ENCODE measurements at places on chromosomes 4 and X.
A peak's percentile ranks its signal among the peaks of the same experiment; 100 is the strongest.

GRCh38 chr4:79164907-79165610 is 160.8 kb downstream of the NAA11 start:
- peak; percentile 82 for DNase-seq

- no peak for DNase-seq
Measured at GRCh38 chr4:20926529-20926928, 226.3 kb downstream of the PACRGL start.

GRCh38 chr4:23887989-23888388 is 1.9 kb downstream of the PPARGC1A start:
- no peak for DNase-seq

DNA sequence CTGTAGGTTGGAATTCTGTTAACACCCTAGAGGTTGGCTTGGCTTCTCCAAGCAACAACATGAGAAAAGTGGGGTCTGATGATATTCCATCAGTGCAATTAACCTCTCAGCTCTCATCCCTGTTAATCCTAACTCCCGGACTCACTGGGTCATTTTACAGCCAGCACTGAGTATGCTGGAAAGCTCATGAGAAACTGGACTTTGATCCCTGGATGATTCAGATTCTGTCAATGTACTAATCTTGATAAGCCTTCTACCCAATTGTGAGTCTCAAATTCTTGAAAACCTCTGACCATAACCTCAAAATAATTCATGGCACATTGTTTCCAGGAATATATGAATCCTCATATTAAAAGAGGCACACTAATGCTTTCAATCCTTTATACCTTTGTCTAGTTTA is 244.3 kb upstream of the DCAF8L1 start:
- peak; percentile 69 for DNase-seq

- DNase-seq = no peak
Measured at GRCh38 chrX:19358521-19358920, 14.8 kb downstream of the PDHA1 start.

DNA sequence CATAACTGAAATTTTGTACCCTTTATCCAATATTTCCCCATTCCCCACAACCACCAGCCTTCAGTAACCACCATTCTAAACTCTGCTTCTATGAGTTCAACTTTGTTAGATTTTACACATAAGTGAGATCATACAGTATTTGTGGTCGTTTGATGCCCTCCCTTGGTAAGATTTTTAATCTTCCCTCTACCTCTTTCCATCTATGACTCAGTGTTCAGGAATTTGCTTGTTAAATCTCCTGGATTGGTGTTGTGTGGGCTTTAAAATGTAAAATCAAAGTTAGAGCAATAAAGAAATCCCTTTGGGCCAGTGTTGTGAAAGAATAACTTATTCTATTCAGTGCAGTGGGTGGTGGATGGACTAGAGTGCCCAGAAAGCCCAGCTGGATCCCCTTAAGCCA is 37.4 kb downstream of the SLC16A2 start:
- no peak for DNase-seq

DNA sequence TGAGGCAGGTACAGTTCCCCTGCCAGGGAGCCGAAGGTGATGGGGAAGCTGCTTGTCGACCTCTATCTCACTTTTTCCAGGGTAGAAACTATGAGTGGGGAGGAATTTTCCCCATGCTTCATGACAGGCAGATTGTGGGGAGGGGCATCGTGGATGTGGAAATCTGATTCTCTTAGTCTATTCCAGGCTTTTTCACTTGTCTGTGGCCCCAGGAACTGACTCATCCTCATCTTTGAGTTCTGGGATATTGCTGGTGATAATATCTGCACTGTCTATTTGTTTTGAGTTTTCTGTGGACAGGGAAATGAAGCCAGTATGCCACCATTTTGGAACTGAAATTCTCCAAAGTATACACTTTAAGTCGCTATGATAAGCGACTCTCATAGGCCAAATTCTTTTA is 7.6 kb upstream of the TLR2 start:
- no peak for DNase-seq

DNA sequence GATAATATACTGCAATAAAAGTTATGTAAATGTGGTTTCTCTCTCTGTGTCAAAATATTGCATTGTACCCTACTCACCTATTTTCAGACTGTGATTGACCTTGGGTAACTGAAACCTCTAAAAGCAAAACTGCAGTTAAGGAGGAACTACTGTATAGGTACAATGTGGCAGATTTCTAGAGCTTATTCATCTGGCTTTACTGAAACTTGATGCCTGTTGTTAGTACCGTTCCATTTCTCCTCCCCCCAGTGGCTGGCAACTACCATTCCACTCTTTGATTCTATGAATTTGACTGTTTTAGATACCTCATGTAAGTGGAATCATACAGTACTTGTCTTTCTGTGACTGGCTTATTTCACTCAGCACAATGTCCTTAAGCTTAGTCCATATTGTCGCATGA is 61.9 kb downstream of the HOPX start:
- peak; percentile 8 for DNase-seq

- DNase-seq = no peak
Measured at GRCh38 chr4:168771251-168771650, 238.8 kb downstream of the CBR4 start.

DNA sequence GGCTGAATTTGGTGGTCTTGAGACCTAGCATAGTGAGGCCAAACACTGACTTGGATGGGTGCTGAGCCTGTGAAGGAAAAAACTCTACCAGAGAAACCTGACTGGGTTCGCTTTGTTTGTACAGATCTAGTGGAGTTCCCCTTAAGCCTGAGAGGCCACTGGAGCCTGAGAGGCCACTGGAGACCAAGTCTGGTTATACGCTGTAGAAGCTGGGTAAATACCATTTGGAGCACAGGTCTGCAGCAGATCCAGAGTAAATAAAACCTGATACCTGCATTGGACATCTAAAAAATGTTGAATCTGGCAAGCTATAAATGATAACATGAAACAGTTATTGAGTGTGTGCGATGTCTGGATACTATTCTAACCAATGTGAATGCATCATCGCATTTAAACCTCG is 104.3 kb upstream of the IGSF1 start:
- no peak for DNase-seq

- no peak for DNase-seq
Measured at GRCh38 chr4:126821152-126821551, 811.6 kb upstream of the INTU start.

DNA sequence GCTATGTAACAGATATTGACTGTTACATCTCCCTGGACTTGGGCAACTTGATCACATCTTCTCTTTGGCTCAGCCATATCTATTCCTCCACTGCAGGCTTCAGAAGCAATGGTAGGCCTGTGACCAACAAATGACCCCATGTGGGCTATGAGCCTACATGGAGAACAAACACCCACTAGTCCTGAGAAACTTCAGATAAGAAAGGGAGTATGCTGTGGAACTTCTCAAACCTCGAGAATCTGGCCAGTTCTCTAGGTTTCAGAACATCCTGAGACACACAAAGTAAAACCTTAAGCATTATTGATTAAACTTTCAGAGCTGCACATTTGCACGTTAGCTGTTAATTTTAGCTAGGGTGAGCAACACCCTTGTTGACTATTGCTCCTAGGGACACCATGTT is 16.3 kb downstream of the RBMX2 start:
- DNase-seq = no peak

DNA sequence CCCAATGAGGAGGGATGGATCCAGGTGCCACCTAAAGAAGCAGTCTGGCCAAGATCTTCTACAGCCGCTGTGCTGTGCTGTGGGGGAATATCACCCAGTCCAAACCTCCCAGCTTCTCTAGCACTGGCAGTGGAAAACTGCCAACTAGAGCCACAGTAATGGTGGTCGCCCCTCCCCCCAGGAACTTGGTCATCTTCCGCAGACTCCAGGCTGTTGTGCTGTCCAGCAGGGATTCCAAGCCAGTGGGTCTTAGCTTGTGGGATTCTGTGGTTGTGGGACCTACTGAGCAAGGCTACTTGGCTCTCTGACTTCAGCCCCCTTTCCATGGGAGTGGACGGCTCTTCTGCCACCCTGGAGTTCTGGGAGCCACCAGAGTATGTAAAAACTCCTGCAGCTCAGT is 18.2 kb downstream of the GPRASP1 start:
- DNase-seq = no peak

- DNase-seq = peak; percentile 45
Measured at GRCh38 chrX:53479301-53479700, 45.1 kb upstream of the HSD17B10 start.

GRCh38 chrX:49848275-49848674 is 19.2 kb downstream of the PAGE4 start:
- no peak for DNase-seq

DNA sequence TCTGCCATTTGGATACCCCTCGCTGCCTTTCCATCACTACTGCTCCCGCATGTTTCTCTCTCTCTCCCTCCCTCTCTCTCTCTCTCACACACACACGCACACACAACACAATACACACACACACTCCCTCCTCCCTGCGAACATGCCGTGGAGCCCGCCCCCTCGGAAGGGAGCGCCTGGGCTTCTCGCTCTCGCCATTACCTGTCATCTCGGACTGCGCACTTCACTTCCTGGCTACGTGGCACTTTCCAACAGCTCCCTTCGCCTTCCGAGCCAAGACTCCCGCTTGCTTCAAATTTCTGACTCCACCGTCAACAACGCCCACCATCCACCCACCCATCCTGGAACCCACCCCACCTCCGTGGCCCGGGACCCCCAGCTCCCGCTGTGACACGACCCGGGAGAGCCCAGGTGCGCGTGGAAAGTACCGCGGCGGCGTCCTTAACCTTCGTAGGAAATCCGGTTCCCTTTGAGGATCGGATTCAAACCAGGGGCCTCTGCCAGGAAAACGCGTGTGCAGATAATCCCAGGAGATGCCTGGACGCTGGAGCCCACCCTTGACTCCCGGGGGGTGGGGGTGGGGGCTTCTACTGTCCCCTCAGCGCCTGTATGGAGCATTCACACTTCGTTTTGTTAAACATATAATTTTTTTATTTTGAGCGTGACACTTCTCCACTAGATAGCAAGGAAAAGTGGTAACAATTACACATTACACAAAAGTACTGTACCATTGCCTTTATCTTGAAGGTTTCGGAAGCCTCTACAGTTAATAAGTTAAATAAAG is 12.5 kb downstream of the ARX start:
- no peak for DNase-seq

DNA sequence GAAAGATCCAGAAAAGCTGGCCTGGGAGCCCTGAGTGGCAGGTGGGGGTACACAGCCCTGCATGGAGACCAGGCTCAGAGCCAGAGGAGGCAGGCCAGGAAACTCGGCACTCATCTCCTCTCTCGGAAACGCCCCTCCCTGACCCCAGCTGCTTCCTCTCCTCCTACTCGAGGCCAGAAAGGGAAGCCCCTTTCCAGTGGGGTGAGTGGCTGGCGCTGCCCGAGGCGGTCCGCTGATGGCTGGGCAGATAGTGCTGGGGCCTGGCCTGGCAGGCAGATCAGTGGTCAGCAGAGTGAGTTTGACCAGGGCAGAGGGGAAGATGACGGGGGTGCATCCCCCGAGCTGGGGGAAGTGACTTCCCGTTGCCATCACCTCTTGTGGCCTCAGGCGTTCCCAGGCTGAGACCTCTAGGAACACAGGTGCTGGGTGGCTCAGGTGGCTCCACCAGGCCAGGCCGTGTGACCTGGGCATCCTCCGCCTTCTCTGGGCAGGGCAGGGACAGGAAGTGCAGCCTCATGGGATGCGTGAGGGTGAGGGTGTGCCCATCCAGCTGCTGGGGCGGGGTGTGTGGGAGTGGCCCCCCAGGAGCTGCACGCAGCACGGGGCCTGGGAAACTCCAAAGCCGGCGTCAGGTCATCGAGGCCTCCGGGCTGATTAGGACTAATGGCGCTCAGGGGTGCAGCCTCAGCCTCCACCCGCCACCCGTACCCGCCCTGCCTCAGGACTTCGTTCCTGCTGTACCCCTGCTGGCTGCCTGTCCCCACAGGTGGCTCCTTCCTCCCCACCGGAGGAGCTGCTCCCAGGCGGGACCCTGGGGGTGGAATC is 5.7 kb downstream of the SH3BP2 start:
- DNase-seq = peak; percentile 10

GRCh38 chrX:12034741-12035140 is 103.5 kb upstream of the FRMPD4 start:
- no peak for DNase-seq

DNA sequence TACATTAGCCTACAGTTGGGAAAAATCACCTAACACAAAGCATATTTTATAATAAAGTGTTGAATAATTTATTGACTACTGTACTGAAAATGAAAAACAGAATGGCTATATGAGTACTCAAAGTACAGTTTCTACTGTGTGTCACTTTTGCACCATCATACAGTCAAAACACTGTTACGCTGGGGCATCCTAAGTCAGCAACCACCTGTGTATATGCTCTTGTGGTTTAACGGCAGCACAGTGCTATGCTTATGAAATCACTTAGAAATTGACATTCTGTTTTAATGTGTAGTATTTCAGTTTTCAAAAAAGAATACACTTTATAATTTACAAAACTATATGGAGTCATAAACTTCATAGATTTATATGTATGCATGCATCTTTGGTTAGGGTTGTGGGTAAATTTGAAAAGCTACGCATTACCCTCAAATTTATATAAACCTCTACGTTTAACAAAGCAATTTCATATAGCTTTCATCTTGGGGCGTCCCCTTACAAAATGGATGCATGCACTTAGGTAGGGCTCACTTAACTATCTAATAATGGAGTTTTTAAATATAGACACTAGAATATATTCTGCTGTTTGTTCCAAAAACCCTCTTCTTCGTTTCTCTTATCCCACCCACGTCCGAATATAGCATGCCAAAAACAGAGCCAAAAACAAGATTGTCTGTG is 690 bp upstream of the NEIL3 start:
- DNase-seq = no peak

GRCh38 chr4:173253561-173253960 is 80.6 kb downstream of the HMGB2 start:
- no peak for DNase-seq

GRCh38 chrX:12580548-12580947 is 210.7 kb upstream of the PRPS2 start:
- DNase-seq = no peak

DNA sequence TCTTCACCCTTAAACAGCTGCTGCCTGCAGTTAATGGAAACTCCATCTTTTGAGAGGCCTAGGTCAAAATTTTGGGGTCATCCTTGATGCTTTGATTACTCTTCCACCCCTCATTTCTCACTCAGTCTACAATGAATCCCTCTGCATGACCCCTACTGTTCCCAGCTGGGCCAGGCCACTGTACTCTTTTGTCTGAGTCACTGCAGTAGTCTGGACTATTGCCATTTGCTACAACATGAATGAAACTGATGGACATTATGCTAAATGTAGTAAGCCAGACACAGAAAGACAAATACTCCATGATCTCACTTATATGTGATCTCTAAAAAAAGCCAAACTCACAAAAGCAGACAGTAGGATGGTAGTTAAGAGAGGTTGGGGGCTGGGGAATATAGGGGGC is 28.3 kb downstream of the STK32B start:
- no peak for DNase-seq

- no peak for DNase-seq
Measured at GRCh38 chr4:6926081-6926480, 16.5 kb downstream of the TBC1D14 start.

- no peak for DNase-seq
Measured at GRCh38 chr4:47483745-47484144, 1.3 kb upstream of the ATP10D start.

- DNase-seq = peak; percentile 25
Measured at GRCh38 chr4:73869130-73870055, at the start of gene CXCL1. Gene CXCL1, plus strand, starts transcription at chr4:73869393. Its CDS starts 78 bp downstream, at chr4:73869471.

Measured in NCI-H82 (cell line).